ENCODE measurements at places on chromosomes 6 and 20. TPM values are rescaled to one million over a fixed set of nuclear protein-coding genes. Genes with fewer than 3 reads are reported as not detected.

- no peak for DNase-seq
These were observed 158.8 kb upstream of the PHACTR1 start for GRCh38 chr6:12557765-12558164.

- DNase-seq, result peak; percentile 59
These were observed 27.9 kb downstream of the PPARD start for GRCh38 chr6:35370124-35370741.

Gene CNKSR3
- total RNA-seq, result 0.58 TPM

- DNase-seq, result no peak
These were observed 262.0 kb downstream of the SYNE1 start for GRCh38 chr6:152375197-152375596.

Gene MAPK13
- 65.1 TPM for total RNA-seq

DNA sequence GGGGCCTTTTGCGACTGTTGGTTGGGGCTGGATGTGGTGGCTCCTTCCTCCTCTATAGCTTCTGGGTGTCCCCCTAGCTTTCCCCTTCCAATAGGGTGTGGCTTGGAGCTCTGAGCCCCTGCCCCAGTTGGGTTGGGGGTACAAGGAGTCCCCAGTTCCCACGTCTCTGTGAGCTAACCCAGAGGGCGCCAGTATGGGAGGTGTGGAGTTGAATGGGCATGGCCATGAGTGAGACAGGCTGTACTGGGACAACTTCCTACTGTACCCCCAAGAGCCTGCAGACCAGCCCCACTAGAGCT lies 1.2 kb downstream of the C20orf204 start:
- DNase-seq, result no peak

- DNase-seq, result no peak
These were observed 575.7 kb upstream of the MARCKS start for GRCh38 chr6:113281431-113281830.

Gene ALDH5A1
- 16.5 TPM for total RNA-seq

- DNase-seq, result no peak
These were observed 105.1 kb downstream of the TRMT11 start for GRCh38 chr6:126091466-126091865.

- peak; percentile 39 for DNase-seq
These were observed 35.2 kb downstream of the FAM184A start for GRCh38 chr6:119043265-119043664.

Gene NRM
- 36.4 TPM for total RNA-seq
